ENCODE measurements at places on chromosomes 5 and 9.

GRCh38 chr5:111781200-111781599 lies 24.2 kb upstream of the NREP start:
- no peak for DNase-seq

GRCh38 chr9:70412832-70413463 lies 1.5 kb downstream of the KLF9 start:
- DNase-seq, result peak; percentile 59

GRCh38 chr9:75138260-75139040 lies 50.1 kb downstream of the OSTF1 start:
- no peak for DNase-seq

DNA sequence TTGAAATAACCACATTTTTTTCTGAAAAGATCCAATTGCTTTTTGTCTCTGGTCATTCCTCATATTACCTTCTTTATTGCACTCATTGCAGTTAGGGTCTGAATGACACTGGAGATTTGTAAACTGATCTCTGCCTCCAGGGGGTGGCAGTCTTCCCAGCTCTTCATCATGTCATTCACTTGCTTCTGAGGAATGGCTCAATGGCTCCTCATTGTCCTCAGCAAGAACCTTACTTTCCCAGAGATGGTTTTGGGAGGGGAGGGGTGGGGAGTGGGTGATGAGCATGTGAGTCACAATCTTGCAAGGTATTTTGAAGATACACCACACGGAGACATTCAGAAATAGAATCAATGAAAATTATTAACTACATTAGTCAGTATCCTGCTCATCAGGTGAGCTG lies 159.8 kb upstream of the GAS1 start:
- no peak for DNase-seq

GRCh38 chr5:16679863-16680262 lies 63.1 kb upstream of the RETREG1 start:
- no peak for DNase-seq

- DNase-seq, result no peak
These were observed 3.3 kb downstream of the LCN8 start for GRCh38 chr9:136754626-136755301.

DNA sequence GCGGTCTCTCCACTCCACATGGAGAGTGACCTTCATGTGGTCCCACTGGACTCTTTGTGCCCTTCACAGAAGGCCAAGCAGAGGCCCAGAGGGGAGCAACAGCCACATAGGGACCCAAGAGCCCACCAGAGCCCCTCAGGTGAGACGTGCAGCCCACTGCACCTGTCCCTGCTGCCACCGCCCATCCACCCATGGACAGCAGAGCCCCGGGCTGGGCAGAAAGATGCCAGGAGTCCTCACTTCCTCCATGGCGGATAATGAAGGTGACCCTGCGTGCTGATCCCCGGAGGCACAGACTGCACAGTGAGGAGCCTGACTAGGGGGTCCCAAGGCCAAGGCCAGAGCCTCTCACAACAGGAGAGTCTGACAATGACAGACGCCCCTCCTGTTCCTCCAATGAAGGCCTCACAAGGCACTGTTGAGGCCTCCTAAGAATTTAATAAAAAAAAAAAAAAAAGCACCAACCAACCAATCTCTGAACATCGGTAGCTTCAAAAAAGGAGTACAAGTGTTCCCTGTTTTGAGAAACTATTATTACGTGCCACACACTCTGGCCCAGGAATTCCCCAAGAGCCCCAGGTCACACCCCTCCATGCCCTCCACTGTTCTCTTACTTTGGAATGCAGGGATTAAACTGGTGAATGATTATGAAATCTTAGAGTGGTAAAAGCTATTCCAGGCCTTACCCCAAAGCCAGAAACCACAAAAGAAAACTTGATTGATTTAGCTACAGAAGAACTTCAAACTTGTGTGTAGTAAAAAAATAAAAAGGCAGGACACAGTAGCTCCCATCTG lies 2.8 kb upstream of the PPP1R26 start:
- DNase-seq, result no peak

- DNase-seq, result no peak
These were observed 94.7 kb upstream of the ADAMTSL1 start for GRCh38 chr9:18379073-18379811.

Measured in NCI-H187 (cell line).